ENCODE measurements at places on chromosomes 1 and 21.
A peak's percentile ranks its signal among the peaks of the same experiment; 100 is the strongest.

GRCh38 chr1:177274687-177275211, 104.0 kb downstream of the BRINP2 start:
- DNase-seq, result no peak

DNA sequence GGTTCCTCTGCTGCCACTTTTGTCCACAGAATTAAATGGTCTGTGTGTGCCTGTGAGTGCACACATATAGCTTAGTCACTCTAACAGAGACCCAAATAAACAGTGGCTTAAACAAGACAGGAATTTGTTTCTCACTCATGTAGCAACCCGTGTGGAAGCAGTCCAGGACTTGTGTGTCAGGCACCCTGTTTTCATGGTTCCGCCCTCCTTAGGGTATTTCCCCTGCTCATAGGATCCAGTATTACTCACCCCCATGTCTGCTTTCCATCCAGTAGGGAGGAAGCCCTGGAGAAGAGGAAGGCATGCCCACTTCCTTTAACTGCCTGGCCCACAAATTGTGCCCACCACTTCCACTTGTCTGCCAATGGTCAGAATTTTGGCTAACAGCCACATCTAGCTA, 41.3 kb upstream of the TACSTD2 start:
- DNase-seq, result no peak

DNA sequence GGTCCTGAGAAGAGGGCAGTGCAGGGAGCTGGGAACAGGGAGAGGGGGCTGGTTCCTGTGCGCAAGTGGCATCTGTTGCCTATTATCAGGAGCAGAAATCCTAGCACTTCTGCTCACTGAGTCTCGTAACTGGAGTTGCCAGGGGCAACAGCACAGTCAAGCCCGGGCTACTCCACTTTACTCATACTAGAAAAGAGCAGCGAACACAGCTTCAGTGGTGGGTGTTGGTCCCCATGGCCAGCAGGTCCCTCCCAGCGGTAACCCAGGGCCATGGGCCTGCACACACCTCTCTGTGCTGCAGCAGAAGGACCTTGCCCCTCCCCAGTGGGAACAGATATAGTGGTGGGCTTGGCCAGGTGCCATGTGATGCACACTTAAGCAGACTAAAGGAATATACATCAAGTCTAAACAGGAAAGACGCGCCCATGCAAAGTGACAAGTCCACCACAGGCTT, 8.5 kb downstream of the PYCR2 start:
- DNase-seq, result no peak

DNA sequence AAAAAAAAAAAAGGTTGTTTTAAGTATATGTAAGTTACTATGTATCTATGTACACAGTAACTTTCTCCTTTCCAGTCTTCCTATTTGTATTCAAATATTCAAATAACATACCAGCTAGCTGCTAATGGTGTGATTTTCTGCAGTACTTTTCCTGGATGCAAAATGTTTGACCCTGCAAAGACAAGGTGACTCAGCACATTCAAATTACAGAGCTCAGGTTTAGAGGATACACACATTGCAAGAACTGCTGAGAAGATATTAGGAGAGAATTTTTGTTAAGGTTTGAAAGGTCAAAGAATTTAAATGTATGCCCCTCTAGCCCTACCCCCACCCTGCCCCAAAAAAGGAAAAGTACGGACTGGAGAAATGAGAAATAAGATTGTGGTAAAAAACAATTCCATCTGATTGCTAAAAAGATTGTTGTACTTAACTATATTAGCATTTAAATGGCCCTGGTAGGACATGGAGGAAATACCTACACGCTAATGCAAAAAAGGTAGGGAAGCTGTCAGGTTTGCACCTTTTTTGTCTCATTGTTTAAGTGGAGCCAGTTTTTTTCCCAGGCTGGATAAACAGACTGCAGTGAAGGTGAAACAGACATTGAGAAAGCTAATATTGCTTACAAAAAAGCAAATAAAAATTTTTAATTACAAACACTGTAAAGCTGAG, 45.6 kb downstream of the ZNF281 start:
- DNase-seq, result no peak

GRCh38 chr1:22245726-22246125, 102.8 kb upstream of the WNT4 start:
- DNase-seq, result no peak

DNA sequence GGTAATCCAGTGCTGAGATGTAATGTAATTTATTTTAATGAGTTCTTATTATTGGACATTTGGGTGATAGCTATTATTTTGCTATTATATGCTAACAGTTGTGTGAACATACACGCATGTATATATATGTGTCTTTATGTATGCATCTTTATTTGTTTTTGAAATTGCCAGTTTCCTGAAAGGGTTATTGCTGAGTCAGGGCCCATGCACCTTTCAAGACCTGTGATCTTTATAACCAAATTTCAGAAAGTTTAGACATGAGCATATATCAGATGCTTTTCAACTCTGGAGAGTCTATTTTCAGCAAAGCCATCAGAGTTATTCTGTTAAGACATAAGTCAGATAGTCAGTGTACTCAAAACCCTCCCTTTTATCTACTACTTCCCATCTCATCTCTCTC, 265.6 kb upstream of the GREM2 start:
- no peak for DNase-seq

GRCh38 chr1:27528818-27529703, 39.1 kb upstream of the WASF2 start:
- DNase-seq, result no peak

- no peak for DNase-seq
Measured at GRCh38 chr1:154659823-154660592, 52.0 kb upstream of the ADAR start.

DNA sequence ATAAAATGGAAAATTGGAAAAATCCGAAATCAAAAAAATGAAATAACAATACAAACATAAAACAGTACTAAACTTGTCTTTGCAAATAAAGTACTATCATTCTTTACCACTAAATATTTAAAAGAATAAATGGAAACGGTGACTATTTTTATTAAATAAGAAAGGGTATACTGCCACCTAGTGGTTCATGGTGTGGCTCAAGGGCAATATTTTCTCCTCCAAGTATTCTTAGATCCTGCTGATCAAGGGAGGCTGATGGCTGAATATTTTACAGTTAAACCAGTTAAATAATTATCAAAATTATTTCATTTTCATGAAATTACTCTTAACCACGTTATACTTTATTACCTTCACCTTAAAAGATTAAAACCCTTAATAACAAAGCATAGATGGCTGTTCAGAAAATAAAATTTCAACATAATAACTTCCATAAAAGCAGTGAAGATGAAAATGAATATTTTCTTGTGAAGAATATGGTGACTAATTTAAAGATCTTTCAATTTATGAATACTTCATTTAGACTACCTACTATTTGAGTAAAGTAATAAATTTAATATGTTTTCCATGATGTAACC, 1793.9 kb downstream of the NCAM2 start:
- DNase-seq, result no peak

GRCh38 chr1:38243106-38243505, 196.5 kb upstream of the POU3F1 start:
- no peak for DNase-seq

- DNase-seq, result no peak
Measured at GRCh38 chr1:155648207-155649147, 38.5 kb downstream of the MSTO1 start.

DNA sequence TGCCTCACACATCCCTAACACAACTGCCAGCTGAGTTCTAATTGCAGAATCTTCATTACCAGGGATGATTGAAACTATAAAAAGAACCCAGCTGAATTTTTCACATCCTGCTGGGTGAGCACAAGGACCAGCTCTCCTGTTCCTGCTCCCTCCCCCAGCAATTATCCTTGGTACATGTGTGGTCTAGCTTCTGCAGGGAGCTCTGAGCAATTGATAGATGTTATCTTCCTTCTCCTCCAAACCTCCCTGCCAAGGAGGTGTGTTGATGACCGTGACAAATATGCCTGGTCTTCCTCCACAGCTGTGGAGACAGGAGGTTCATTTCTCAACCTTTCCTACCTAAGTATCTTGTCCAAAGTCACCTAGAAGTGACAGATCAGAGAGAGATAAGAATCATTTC, 65.3 kb upstream of the MAN1A2 start:
- DNase-seq, result no peak

DNA sequence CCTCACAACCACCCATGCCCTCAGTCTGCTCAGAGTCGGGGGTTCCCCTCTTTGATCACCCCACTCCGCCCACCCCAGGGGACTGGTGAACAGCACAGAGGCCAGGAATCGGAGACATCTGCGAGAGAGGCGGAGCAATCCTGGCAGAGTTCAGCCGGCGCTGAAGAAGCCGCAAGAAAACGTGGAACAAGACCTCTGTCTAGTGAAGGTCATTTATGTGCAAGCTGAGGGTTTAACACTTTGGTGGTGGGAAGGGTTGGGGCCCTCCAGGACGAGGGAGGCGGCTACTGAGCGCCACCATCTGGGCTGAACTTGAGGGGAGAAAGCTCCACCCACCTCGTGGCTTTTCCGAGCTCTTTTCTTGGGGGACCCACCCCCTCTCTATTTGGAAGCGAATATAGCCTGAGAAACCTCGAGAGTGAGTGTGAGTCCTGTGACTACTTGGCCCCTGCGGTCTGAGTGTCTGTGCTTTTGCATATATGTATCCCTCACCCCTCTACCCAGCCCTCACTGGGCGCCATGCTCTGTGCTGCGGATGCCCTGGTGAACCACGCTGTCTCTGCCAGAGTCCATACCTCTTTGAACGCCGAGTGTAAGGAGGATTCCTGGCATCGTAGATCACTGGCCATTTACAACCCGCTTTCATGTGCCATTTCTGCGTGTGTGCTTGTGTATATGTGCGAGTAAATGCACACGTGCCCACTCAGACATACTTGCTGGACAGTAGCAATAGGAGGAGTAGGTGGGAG, 1.2 kb upstream of the EPHA10 start:
- DNase-seq, result peak; percentile 9

DNA sequence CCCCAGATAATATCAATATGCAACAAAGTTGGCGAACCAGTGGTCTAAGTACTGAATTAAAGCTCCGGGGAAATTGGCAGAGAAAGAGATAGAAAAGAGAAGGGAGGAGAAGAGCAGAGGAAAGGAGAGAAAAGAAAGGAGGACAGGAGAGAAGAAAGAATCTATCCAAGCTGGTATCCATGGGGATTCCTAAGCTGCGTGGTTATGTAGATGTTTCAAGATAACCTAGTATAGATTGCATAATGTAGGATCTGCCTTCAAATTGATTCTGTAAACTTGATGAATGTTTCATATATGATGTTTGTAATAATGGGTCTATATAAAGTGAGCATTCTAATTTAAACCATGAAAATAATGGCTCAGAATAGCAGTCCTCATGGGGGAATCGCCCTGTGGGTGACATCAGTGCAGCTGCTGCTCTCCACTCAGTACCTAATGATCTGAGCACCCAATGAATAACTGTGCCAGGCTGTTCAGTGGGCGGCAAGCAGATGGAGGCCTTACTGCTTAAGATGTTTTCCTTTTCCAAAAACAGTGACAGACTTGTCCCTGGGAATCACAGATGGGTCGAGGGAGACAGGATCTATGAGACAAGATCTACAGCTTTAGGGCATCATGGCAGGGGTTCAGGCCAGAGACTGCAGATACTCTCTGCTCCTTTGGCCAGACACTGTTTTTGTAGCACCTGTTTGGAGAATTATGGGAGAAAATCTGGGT, 78.0 kb downstream of the LAMC2 start:
- DNase-seq, result no peak

DNA sequence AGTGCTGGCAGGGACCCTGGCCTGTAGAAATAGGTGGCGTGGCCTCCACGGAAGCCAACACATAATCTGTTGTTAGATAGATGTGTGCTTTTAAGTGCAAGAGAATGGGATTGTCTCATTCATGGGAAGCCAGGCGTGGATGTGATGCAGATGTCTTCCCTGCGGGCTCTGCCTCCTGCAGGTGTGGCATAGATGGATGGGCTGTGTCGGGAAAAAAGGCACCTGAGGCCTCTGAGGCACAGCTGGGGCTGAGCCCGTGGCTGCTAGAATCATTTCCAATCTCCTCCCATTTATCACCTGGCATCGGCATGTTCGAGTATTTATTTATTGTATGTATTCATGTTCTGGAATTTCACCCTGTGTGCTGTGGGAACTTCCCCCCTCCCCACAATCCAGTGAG, 353.4 kb upstream of the AJAP1 start:
- no peak for DNase-seq

- no peak for DNase-seq
Measured at GRCh38 chr1:200954434-200954833, 59.7 kb downstream of the INAVA start.

DNA sequence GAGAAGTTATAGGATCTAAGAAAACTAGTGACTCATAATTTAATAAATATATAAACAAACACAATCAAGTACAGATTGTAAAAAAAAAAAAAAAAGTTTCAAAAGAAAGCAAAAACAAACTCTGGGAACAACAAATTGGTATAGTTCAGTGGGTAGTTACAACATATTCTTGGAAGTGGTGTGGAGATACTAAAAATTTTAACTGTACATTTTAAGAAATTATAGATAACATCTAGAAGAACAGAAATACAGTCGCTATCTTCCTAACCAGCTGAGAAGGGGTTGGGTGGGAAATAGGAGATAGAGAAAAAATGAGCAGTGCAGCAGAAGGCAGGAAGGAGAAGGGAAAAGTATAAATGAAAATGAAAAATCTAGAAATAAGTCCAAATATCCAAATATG, 70.5 kb downstream of the LRRC8C start:
- DNase-seq, result no peak

GRCh38 chr1:235640580-235640979, 9.0 kb downstream of the GNG4 start:
- no peak for DNase-seq

- no peak for DNase-seq
Measured at GRCh38 chr1:109886827-109887226, 23.8 kb upstream of the CSF1 start.

- DNase-seq, result no peak
Measured at GRCh38 chr1:40423264-40423642, 27.0 kb upstream of the ZFP69B start.

- no peak for DNase-seq
Measured at GRCh38 chr1:16138772-16139221, 17.1 kb downstream of the EPHA2 start.

GRCh38 chr1:147341246-147341645, 98.8 kb downstream of the CHD1L start:
- DNase-seq, result no peak

GRCh38 chr1:184035719-184036516, 1.6 kb downstream of the COLGALT2 start:
- DNase-seq, result no peak

Data from stimulated activated naive CD4-positive, alpha-beta T cell treated with Interleukin-2 at 50 U/mL for 16 hours (primary cell).